ENCODE measurements at places on chromosomes 16 and 17. TPM values are rescaled to one million over a fixed set of nuclear protein-coding genes. Genes with fewer than 3 reads are reported as not detected.

CCL4 gene
- not detected for total RNA-seq

- DNase-seq = no peak
Measured at GRCh38 chr16:81004646-81005353, 1.9 kb downstream of the CMC2 start.

GRCh38 chr16:77219437-77219836 lies 20.2 kb downstream of the SYCE1L start:
- DNase-seq = no peak

KCNAB3 gene
- 2.8 TPM for total RNA-seq

DNA sequence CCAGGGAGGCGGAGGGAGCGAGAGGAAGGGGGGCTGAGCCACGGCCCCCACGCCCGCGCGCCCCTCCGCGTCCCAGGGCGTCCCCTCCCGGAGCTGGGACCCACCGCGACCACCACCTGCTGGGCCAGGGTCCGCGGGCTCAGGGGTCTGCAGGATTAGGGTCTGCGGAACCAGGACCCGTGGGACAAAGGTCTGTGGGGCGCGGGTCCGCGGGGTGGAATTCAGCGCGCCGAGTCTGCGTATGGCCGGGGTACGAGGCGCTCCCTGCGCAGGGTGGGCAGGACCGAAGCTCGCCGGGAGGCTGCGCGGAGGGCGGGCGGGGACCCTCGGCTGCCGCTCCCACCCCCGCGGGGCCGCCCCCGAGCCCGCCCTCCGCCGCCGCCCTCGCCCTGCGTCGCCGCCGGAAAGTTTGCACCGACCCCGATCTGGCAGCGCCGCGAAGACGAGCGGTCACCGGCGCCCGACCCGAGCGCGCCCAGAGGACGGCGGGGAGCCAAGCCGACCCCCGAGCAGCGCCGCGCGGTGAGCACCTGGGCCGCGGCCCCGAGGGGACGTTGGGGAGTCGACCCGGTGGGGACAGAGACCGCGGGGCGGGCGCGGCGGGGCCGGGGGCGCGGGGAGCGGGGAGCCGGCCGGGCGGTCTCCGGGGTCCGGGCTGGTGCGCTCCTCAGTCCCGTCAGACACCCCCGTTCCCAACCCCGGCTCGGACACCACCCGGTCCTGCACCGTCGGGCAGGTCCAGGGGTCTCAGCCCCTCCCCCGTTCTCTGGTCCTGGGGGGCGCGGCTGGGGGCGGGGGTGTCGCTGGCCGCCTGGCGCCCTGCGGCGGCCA lies at the start of gene GCGR:
Gene GCGR (plus strand): TSS at position 423 of the 831 bp plus-strand sequence. CDS start 4,869 bp downstream, outside the sequence.
- DNase-seq = no peak

ZNF423 gene
- total RNA-seq = 72.6 TPM

DNA sequence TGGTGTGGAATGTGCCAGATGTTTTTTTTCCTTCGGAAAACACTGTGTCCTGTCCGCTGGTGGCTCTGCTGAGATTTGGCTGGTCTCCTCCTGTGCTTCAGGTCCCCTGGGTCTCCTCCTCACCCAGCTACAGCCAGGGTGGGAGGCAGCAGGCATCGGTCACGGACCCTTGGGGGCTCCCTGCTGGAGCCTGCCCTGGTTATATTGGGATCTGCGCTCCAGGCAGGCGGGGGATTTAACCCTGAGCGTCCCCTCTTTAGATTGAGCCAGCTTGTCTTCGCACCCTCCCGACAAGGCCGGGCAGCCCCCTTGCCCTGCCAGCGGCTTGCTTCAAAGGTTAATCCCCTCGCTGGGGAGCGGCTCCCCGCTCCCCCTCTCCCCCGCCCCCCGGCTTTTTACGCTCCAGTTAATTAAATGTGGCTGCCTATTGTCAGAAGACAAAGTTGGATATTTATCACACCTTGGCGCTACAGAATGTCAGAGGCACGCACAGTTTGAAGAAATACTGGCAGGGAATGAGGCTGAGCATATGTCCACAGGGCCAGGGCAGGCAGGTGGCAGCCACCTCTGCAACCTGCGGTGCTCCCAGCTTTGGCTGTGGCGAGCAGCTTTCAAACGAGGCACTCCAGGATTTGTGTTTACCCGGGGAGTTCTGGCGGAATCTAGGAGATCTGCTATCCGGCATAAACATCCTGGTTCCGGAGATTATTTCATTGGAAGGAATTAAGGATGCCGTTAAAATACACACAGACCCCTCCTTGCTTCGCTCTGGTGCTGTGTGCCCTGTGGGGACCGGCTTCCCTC lies 38.2 kb upstream of the GSE1 start:
- no peak for DNase-seq

GRCh38 chr16:8958344-8959167 lies 5.2 kb downstream of the USP7 start:
- DNase-seq = no peak

TMEM88 gene
- 4.5 TPM for total RNA-seq

KRT20 gene
- 41.9 TPM for total RNA-seq

CCL5 gene
- total RNA-seq = not detected

Data from type B pancreatic cell (in vitro differentiated cells).